GM12865 (cell line): ENCODE measurements at places on chromosomes 1 and 21.

GRCh38 chr1:153565529-153566374, at the start of gene S100A2:
Gene S100A2 (minus strand): TSS chr1:153565844. CDS start chr1:153563877, 1,967 bp downstream.
- DNase-seq, result peak; percentile 54

DNA sequence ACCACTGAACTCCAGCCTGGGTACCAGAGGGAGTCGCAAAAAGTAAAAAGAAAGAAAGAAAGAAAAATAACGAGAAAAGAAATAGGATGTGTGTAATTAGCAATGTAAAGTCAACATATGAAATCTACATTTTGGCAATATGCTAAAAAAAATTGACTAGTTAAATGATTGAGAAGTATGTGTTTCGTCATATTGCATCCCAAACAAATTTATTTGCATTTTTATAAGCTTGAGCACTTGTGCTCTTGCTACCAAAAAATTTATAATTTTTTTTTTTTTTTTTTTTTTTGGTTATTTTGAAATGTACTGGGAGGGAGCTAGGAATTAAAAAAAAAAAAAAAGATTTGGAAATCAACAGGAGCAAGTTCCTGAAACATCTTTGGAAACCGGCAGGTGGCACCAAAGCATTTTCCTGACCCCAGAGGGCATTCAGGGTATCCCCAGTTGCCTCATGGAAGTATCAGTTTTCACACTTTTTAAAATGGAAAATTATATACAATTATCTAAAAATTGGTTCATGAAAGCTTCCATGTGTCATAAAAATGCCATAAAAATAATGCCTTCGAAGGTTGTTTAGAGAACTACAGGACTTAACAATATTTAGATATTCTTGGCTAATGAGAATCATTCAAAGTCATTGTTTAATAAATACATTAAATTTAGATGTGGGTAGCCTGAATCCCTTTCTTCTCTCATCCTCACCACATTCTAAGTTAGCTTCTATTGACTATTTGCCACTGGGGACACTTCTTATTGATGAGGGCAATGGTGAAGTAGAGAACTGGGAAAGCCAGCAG, 4.8 kb upstream of the HEATR1 start:
- DNase-seq, result peak; percentile 34

- peak; percentile 52 for DNase-seq
These were observed 88.5 kb upstream of the GPR88 start for GRCh38 chr1:100449477-100449876.

DNA sequence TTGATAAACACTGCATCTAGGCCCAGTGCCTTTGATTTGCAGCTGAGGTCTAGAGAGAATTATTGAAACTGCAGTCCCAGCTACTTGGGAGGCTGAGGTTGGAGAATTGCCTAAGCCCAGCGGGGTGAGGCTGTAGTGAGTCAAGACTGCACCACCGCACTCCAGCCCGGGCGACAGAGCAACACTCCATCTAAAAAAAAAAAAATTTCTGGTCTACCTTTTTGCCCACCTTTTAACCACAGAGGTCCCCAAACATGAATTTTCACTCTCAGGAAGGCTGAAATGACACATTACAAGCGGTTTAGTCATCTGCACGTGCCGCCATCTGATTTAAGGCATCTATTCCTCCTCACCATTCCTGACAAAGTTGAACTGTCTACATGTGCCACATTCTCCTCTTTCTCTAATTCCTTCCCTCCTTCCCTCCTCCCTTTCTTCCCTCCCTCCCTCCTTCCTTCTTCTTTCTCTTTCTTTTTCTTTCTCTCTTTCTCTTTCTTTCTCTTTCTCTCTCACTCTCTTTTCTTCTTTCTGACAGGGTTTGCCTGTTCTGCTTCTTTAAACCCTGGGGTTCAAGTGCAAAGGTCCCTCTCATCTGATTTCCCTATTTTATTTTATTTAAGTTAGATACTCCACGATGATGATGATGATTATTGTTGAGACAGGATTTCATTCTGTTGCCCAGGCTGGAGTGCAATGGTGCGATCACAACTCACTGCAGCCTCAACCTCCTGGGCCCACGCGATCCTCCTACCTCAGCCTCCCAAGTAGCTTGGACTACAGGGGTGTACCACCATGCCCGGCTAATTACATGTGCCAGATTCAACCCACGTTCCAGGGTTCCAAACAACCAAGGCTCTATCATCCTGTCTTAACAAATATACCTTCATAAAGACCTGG, 3.0 kb upstream of the SOD1 start:
- peak; percentile 66 for DNase-seq

DNA sequence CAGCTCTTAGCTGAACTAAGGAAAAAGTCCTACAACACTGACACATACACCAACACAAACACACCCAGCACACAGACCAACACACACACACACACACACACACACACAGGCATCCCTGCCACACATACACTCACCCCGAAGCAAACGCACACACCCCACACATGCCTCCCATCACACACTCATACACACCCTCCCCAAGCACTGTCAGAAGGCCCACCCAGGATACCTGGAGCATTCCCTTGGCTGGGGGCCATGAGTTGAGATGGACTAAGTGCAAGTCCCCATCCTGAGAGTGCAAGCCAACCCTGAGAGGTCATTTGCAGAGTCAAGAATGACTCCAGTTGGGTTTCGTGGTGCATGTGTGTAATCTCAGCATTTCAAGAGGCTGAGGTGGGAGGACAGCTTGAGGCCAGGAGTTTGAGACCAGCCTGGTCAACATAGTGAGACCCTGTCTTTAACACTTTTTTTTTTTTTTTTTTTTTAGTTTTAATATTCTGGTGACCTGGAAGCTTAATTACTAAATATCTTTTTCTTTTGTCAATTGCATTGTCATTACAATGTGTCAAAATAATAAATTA, 117.3 kb downstream of the RHOU start:
- no peak for DNase-seq

- DNase-seq, result no peak
These were observed 54.3 kb downstream of the CD247 start for GRCh38 chr1:167463875-167464575.

GRCh38 chr1:241976229-241976628, 18.7 kb downstream of the BECN2 start:
- no peak for DNase-seq

DNA sequence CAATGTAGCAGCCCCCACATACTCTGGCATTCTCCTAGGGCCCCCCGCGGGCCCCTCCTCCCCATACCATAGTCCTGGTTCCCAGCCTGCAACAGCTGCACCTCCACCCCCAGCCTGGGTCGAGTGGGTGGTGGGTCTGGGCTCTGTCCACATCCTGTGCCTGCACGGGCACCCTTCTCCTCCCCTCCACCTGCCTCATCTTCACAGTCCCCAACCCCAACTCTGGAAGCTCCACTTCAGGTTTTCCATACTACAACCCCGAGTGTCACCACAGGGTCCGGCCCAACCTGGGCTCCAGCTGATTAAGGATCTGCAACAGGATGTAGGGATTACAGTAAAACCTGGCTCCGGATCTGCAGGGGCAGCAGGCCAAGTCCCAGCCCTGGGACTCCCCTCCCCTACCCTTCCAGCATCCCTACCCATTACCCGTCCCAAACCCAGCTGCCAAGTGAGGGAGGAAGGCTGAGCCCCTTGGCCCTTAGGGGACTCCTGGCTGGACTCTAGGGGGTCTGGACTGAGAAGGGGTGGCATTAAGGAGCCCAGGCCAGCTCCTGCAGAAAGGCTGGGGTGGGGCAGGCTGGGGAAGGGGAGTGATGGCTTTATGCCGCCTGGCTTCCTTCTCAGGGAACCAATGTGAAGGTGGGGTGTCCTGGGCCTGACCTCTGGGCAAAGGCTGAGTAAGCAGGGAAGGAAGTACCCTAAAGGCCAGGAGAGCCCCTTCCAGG, 116.8 kb downstream of the CASZ1 start:
- DNase-seq, result peak; percentile 23

DNA sequence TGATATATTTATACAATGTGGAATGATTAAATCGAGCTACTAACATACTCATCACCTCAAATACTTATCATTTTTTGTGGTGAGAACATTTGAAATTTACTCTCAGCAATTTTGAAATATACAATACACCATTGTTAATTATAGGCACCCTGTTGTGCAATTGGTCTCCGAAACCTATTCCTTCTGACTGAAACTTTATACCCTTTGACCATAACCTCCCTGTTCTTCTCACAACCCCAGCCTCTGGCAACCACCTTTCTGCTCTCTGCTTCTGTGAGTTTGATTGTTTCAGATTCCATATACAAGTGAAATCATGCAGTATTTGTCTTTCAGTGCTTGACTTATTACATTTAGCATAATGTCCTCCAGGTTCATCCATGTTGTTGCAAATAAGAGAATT, 49.5 kb downstream of the SETD4 start:
- DNase-seq, result no peak

DNA sequence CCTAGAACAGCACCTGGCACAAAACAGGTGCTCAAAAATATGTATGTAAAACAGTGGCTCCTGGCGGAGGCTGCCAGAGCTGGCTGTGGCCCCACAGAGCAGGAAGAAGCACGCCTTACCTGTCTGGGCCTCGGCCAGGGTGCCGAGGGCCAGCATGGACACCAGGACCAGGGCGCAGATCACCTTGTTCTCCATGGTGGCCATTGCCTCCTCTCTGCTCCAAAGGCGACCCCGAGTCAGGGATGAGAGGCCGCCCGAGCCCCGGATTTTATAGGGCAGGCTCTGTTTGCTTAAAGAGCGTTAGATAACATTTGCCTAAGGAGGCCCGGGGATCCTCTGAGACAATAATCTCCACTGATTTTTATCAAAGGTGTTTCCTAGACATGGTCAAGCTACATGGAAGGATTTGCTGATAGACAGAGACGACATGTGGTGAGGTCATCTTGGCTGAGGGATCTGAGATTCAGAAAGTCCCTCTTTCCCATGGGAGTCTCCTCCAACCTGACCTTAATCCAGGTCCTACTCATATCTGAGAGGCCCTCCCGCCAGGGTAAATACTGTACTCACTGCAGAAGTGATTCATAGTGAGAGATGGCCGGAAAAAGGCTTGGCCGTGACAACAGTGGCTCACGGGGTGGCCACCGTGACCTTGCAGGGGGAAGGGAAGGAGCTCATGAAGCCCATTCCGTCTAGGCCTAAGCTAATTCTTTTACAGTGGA, at the start of gene TFF1:
Gene TFF1 (minus strand): TSS at position 244 of the 719 bp plus-strand sequence. CDS start 40 bp downstream, at position 204.
- DNase-seq, result no peak

GRCh38 chr1:183628537-183628936, 7.0 kb downstream of the ARPC5 start:
- no peak for DNase-seq

DNA sequence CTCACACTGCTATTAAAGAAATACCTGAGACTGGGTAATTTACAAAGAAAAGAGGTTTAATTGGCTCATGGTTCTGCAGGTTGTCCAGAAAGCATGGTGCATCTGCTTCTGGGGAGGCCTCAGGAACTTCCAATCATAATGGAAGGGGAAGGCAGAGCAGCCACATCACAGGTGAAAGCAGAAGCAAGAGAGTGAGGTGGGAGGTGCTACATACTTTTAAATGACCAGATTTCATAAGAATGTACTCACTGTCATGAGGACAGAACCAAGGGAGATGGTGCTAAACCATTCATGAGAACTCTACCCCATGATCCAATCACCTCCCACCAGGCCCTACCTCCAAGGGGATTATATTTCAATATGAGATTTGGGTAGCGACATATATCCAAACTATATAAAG, 55.7 kb downstream of the MRPL39 start:
- peak; percentile 39 for DNase-seq

DNA sequence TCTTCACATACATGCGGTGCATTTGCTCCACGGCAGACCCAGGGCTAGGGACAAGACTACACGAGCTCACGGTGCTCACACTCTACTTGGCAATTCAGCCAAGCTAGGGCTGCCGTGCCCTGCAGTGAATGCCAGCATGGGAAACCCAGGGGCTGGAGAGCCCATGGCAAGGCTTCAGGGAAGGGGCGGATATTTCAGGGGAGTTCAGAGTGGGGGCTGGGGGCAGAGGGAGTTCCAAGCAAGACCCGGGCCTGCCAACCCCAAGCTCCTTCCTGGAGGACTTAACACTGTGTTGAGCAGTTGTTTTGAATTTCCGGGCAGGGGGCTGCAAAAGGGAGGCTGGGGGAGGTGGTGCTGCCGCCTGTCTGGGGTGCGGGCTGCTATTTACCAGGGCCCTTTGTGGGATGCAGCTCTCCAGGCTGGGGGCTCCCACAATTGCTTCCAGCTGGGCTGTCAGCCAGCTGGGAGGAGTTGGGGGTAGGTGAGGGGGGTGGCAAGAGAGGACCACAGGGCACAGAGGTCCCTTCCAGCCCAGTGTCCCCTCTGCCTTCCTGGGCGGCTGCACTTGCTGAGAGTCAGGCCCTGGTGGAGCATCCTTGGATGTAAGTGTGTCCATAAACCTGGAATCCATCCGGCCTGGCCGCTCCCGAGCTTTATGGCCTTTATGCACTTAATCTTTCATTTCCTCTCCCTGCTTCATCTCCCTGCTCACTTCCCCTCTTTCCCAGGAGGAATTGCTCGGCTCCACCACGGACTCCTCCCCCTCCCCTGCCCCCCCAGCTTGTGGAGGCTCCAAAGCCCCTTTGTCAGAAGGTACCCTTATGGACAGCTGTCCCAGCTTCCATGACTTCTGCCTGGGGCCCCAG, 55.8 kb upstream of the SSBP3 start:
- no peak for DNase-seq

DNA sequence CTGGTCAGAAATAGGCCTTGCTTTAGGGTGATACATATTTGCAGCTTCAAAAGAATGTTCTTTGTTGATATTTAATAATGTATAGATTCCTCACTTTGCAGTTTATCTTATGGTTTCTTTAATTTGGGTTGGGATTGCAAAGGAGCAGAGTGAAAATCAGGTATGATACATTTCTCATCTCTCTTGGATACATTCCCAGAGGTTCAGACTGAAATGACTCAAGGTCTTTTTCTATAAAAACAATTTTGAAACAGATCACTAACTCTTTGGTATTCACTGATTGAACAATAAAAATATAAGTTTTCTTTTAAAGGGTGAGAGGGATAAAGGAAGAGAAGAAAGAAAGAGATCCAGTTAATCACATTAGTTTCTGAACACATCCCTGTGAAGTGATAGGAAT, 606.5 kb upstream of the CAMK1G start:
- no peak for DNase-seq

DNA sequence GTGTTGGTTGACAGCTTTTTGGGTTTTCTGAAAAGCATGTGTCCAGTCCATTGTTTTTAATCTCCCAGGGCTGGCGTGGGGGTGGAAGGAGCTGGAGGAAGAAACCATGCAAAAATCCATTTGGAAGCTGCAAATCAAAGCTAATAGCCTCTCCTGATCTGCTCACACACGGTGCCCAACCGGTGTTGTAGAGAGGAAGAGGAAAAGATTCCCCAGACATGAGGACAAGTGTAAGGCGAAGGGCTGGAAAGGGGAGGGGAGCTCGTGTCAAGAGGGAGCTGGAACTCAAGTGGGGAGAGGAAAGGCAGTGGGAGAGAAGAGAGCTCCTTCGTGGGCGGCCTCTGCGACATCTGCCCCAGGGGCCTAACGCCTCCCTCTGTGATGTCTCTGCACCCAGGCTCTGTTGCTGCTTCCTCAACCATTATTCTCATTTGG, 112.3 kb upstream of the IRF2BP2 start:
- no peak for DNase-seq

DNA sequence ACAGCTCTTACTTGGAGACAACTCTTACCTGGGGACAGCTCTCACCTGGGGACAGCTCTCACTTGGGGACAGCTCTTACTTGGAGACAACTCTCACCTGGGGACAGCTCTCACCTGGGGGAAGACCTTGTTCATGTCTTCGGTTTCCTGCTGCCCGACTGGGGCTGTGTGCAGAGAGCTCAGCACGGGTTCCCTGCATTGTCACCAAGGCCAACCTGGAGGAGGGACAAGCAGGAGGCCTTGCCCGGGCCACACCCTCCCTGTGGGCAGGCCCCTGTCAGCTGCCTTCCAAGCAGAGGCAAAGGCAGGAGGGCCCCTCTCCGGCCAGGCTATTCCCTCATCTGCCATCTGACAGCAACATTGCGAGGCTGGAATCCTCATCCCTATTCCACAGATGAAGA, at the start of gene LDLRAD1:
Gene LDLRAD1 (minus strand): TSS at position 208 of the 400 bp plus-strand sequence. CDS start 74 bp downstream, at position 134.
- no peak for DNase-seq
